ENCODE measurements at places on chromosomes 12 and 14. TPM values are rescaled to one million over a fixed set of nuclear protein-coding genes. Genes with fewer than 3 reads are reported as not detected.

- H3K36me3 ChIP-seq, result peaks cover 70% of the 10 kb centered on the region
- no peaks in the 10 kb centered on the region for H3K27me3 ChIP-seq
- no peak for DNase-seq
Measured at GRCh38 chr14:92673601-92674150, 74.8 kb downstream of the LGMN start.

GRCh38 chr12:58310809-58311622 is 369.6 kb downstream of the ATP23 start:
- no peaks in the 10 kb centered on the region for H3K27me3 ChIP-seq
- DNase-seq, result no peak
- H3K4me3 ChIP-seq, result no peak overlapping the region
- no peaks in the 10 kb centered on the region for H3K36me3 ChIP-seq
- H3K4me1 ChIP-seq, result no peaks in the 10 kb centered on the region

DNA sequence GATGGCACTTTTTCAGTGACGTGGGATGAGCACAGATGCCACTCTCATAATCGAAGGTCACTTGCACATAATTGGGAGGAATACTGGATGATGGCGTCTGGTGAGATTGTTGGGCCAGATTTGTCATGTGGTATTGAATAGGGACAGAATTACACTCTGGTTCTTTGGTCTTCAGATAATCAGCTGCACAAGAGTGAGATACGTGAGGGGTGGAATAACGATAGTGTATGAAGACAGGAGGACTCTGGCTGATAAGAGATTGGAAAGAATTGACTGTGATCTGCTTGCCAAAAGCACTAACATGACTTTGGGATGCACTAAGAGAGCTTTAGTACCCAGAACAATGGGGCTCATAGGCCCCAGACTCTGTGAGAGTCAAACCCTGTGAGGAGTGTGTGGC is 7.0 kb upstream of the RABGGTA start:
- peak overlapping the region; percentile 36 for H3K27ac ChIP-seq
- peaks cover 29% of the 10 kb centered on the region for H3K4me1 ChIP-seq
- no peaks in the 10 kb centered on the region for H3K36me3 ChIP-seq
- H3K4me3 ChIP-seq, result no peak overlapping the region
- peaks cover 9% of the 10 kb centered on the region for H3K27me3 ChIP-seq

GRCh38 chr12:11969437-11970154 is 101.1 kb upstream of the BCL2L14 start:
- peaks cover 15% of the 10 kb centered on the region for H3K4me1 ChIP-seq
- H3K36me3 ChIP-seq, result peaks cover 2% of the 10 kb centered on the region

DNA sequence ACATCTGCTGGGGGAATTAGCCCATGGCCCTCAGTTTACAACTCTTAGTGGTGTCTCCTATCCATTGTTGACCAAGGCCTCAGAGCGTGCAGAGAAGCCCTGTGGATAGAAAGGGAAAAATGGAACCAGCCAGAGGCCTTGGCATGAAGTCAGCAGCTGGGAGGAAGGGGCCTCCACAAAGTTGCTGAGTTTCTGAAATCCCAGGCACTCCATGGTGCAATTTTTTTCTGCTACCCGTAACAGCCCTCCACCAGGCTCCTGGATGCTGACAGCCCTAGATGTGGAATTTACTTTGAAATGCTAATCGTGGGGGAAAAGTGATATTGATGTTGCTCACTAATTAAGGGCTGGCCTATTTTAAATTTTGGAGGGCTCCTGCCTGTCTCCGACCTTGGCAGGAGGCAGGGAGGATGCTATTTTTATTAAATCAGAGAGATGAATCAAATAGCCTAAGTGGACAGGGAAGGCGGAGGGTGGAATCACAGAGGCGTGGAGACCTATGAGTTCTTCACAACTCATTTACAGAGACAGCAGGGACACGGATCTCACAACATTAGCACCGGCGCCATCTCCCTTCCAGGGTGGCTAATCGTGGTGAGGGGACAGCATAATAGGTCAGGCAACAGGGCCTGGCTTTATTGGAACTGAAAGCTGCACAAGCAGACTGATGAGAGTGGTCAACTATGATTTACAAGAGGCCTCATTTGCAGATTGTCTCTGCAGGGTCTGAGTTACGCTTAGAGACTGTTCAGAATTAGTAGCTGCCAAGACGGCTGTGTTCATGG is 99.8 kb upstream of the WSCD2 start:
- no peaks in the 10 kb centered on the region for H3K27me3 ChIP-seq
- no peak overlapping the region for H3K27ac ChIP-seq
- H3K36me3 ChIP-seq, result no peaks in the 10 kb centered on the region
- H3K4me1 ChIP-seq, result no peaks in the 10 kb centered on the region

KRT6C gene
- not detected for total RNA-seq

EPYC gene
- not detected for total RNA-seq

KDM5A gene
- total RNA-seq, result 77.9 TPM

RTN1 gene
- total RNA-seq, result not detected

C12orf54 gene
- not detected for total RNA-seq

KIF26A gene
- total RNA-seq, result 0.34 TPM

TAS2R20 gene
- total RNA-seq, result 2.5 TPM

NRIP2 gene
- total RNA-seq, result not detected

Measured in activated T-helper 2 cell treated with anti-CD3 and anti-CD28 coated beads, Interferon-gamma antibody, Interleukin-2, Interleukin-4, amounts not matched to agents 10 μg/mL and 5 μg/mL and 100 μg/mL, durations not matched to agents 14 hours and 24 hours and 36 hours (primary cell).